ENCODE measurements at places on chromosomes 7 and 10.

- no peak for DNase-seq
These were observed 867.3 kb upstream of the AUTS2 start for GRCh38 chr7:68730964-68731363.

- DNase-seq: no peak
These were observed 1.9 kb upstream of the ARHGAP22 start for GRCh38 chr10:48606530-48607355.

GRCh38 chr7:69564454-69565417 lies 33.5 kb upstream of the AUTS2 start:
- DNase-seq: no peak

DNA sequence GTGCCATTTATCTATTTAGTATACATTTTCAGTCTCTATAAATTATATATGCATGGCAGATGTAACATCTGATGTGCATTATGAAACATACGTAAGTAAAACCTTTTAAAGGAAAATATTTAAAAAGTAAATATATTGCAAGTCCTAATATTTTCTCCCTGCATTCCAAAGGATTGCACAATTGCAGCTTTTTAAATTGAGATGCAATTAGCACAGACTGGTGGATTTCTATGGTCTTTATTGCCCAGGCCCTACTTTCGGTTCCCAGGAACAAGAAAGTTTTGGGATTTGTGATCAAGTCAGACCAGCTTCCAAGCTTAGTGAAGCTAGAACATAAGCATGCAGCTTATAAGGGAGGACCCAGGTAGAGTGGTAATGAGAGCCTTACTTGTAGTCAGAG lies 337.8 kb downstream of the NRG3 start:
- no peak for DNase-seq

DNA sequence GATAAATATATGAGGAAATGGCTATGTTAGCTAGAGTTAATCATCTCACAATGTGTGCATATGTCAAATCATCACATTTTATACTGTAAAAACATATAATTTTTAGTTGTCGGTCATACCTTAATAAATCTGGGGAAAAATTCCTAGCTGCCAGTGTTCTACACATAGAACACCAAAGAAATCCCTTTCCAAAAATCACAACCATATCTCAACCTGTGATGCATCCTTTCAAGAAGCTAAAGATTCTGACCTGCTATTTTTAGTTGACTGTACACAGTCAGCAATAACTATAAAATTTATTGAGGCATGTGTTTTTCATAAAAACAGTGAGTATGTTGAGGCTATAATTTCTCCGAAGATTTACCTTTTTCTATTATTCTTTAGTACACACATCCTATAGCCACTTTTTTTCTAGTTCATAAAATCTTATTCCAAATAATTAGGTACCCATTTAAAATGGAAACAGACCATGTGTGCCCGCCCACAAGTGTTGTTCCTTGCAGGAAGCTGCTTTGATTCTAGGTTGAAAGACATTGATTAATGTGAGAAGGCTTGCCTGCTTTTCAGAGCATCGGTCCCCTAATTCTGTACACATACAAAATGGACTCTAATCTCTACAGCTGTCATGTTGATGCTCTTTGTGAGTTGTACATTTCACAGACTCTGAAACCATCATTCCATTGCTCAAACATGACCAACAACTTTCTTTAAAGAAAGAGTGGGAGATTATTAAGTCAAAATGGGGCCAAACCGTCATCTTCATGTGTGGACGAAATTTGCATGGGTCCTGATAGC lies 117.5 kb upstream of the LRRN3 start:
- no peak for DNase-seq

Measured in activated CD8-positive, alpha-beta memory T cell treated with anti-CD3 and anti-CD28 coated beads for 1 hour (primary cell).